Right renal cortex interstitium (tissue), 3 donors: ENCODE measurements at places on chromosomes 2 and 18. TPM values are rescaled to one million over a fixed set of nuclear protein-coding genes. Genes with fewer than 3 reads are reported as not detected.

GRCh38 chr2:233556881-233557736 lies 9.5 kb downstream of the USP40 start:
- no peak for DNase-seq

- no peak for DNase-seq
Observed at GRCh38 chr18:49048396-49049020, 97.7 kb upstream of the SMAD7 start.

DNA sequence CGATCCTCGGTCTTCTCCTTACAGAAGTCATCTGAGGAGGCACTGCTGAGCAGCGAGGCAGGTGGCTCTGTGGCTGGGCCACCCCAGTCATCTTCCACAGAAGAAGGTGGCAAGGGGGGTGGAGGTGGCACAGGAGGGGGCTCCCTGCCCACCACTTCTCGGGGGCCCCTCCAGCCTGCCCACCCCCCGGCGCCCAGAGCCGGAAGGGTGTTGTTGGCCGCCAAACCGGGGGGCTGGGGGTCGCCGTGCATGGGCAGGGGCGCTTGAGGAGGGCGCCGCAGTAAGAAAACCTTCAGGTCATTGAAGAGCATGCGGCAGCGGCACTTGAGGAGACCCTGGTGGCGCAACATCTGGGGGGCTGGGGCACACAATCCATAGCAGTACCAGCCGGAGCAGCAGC lies 2.5 kb downstream of the MARCHF4 start:
- DNase-seq = no peak

- DNase-seq = no peak
Observed at GRCh38 chr2:100042562-100042961, 99.8 kb downstream of the AFF3 start.

- no peak for DNase-seq
Observed at GRCh38 chr2:37670378-37671008, 949 bp downstream of the CDC42EP3 start.

- no peak for DNase-seq
Observed at GRCh38 chr2:182724656-182725055, 8.6 kb downstream of the DNAJC10 start.

GRCh38 chr2:71813807-71814470 lies 333.7 kb downstream of the CYP26B1 start:
- no peak for DNase-seq

DNA sequence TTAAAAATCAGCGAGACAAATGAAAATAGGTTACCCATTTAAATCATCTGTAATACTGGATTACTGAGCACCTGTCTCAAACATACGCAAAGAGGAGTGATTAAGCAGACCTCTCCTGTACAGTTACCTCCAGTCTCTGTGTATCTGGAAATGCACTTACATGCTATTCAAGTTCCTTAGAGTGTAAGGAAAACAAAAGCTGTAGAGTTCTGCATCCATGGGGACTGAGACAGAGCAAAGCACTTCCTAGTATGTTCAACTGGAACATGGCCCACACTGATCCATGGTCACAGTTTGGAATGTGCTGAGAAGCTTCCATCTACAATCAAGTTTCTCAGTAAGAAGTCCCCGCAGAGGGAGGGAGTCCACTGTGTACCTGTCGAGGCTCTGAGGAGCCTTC lies 63.9 kb downstream of the PPP4R1 start:
- no peak for DNase-seq

- no peak for DNase-seq
Observed at GRCh38 chr2:233600386-233600785, 17.0 kb upstream of the UGT1A8 start.

SF3B1 gene
- polyA plus RNA-seq = 690 TPM

PLCD4 gene
- 5.9 TPM for polyA plus RNA-seq

DUSP11 gene
- 33.3 TPM for polyA plus RNA-seq
